ENCODE measurements at places on chromosomes 7 and 10. TPM values are rescaled to one million over a fixed set of nuclear protein-coding genes. Genes with fewer than 3 reads are reported as not detected.

GRCh38 chr7:42877862-42878261 is 34.0 kb downstream of the C7orf25 start:
- no peak overlapping the region for H3K4me3 ChIP-seq
- DNase-seq = no peak
- no peaks in the 10 kb centered on the region for H3K36me3 ChIP-seq

DNA sequence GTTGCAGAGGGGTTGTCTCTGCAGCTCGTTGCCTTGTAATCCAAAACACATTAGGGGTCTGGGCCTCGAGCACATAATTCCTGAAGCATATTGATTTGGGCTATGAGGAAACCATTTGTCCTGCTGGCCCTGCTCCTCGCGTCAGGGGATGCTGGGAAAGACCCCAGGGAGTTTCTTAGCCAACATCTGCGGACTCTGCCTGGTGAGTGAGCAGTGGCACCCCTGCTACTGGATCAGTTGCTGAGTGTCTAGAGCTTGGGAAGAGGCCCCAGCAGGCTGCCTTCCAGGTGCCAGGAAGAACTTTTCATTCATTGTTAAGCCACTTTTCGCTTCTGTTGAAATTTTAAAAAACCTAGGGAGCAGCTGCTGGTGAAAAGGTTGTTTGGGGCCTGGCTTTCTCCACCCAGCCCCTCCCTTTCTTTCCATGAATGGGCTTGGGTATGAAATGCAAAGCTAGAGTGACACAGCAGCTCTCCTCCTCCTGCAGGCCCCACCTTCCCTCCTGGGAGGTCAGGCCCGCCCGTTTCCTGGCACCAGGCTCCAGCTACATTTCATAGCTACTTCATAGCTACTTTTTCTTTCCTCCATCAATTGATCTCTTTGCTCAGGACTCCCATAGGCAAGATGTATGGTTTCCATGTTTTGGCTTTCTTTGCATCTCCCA is 26.8 kb downstream of the TACR2 start:
- H3K27me3 ChIP-seq = no peaks in the 10 kb centered on the region
- H3K27ac ChIP-seq = no peak overlapping the region
- H3K36me3 ChIP-seq = no peaks in the 10 kb centered on the region
- DNase-seq = no peak
- no peak overlapping the region for H3K4me3 ChIP-seq
- H3K4me1 ChIP-seq = no peaks in the 10 kb centered on the region

DNA sequence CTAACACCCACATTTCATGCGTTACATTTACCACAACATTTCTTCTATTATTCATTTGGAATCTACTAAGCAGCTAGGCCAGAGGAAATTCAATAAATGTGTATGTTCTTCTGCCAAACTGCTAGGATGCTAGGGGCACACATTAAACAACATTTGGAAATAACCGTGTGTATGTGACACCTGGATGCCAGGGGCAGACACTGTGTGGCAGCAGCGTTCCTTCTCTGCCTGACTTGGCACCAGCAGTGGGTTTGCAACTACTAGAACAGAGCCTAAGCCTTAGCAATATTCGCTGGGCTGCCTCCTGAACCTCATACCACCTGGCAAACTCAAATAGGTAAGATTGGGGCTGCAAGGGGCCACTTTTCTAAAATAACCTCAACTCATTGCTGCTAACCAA is 182.1 kb downstream of the CHCHD3 start:
- no peaks in the 10 kb centered on the region for H3K4me1 ChIP-seq
- no peaks in the 10 kb centered on the region for H3K36me3 ChIP-seq
- H3K4me3 ChIP-seq = no peak overlapping the region
- H3K27ac ChIP-seq = no peak overlapping the region
- H3K27me3 ChIP-seq = no peaks in the 10 kb centered on the region

GRCh38 chr7:454356-455109 is 65.1 kb downstream of the PDGFA start:
- peak; percentile 63 for DNase-seq
- no peak overlapping the region for H3K4me3 ChIP-seq
- no peak overlapping the region for H3K27ac ChIP-seq
- no peaks in the 10 kb centered on the region for H3K27me3 ChIP-seq
- H3K36me3 ChIP-seq = no peaks in the 10 kb centered on the region

DNA sequence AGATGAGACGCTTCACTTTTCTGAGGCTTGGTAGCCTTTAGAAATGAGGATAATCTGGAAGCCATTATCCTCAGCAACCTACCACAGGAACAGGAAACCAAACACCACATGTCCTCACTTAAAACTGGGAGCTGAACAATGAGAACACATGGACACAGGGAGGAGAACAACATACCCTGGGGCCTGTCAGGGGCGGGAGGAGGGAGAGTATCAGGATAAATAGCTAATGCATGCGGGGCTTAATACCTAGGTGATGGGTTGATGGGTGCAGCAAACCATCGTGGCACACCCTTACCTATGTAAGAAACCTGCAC is 48.9 kb downstream of the LRGUK start:
- H3K4me1 ChIP-seq = no peaks in the 10 kb centered on the region
- H3K36me3 ChIP-seq = no peaks in the 10 kb centered on the region
- no peak for DNase-seq
- H3K4me3 ChIP-seq = no peak overlapping the region
- H3K27ac ChIP-seq = no peak overlapping the region

GRCh38 chr10:81135851-81136250 is 598.1 kb downstream of the SH2D4B start:
- no peak overlapping the region for H3K27ac ChIP-seq
- H3K4me1 ChIP-seq = no peaks in the 10 kb centered on the region
- DNase-seq = no peak
- H3K27me3 ChIP-seq = no peaks in the 10 kb centered on the region

- no peaks in the 10 kb centered on the region for H3K36me3 ChIP-seq
- no peak for DNase-seq
- H3K4me3 ChIP-seq = no peak overlapping the region
- H3K4me1 ChIP-seq = no peaks in the 10 kb centered on the region
- H3K27me3 ChIP-seq = no peaks in the 10 kb centered on the region
- H3K27ac ChIP-seq = no peak overlapping the region
Measured at GRCh38 chr7:16668978-16669377, 23.0 kb downstream of the BZW2 start.

Gene HDAC9
- 1.5 TPM for polyA plus RNA-seq

Gene PCLO
- 5.1 TPM for polyA plus RNA-seq

DNA sequence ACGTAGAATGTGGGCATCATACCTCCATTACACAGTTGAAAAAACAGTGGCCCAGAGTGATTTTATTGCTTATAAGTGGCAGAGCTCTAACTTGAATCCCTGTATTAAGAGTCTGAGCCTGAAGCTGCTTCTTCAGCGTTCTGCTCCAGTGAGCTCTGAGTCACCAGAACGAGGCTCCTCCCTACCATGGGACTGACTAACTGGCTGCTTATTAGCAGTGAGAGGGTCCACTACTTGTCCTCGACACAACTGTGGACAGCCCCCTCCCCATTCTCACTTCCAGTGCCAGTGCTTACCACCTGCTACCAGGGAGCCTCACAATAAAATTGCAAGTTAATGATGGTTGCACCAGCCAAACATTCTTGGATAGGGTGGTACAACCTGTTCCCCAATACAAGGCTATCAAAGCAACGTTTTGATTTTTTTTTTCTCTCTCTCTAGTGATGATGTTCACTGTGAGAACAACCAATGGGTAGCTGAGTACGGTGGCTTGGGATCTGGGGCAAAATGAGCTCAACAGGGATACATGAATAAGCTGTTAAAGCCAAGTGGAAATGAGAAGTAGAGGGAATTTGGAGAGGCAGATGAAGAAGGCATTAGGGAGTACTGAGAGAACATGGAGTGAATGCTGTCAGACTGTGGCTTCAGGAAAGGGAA is 2.7 kb upstream of the NRG3 start:
- no peaks in the 10 kb centered on the region for H3K4me1 ChIP-seq
- no peak for DNase-seq
- no peaks in the 10 kb centered on the region for H3K36me3 ChIP-seq
- no peak overlapping the region for H3K4me3 ChIP-seq
- H3K27ac ChIP-seq = no peak overlapping the region

DNA sequence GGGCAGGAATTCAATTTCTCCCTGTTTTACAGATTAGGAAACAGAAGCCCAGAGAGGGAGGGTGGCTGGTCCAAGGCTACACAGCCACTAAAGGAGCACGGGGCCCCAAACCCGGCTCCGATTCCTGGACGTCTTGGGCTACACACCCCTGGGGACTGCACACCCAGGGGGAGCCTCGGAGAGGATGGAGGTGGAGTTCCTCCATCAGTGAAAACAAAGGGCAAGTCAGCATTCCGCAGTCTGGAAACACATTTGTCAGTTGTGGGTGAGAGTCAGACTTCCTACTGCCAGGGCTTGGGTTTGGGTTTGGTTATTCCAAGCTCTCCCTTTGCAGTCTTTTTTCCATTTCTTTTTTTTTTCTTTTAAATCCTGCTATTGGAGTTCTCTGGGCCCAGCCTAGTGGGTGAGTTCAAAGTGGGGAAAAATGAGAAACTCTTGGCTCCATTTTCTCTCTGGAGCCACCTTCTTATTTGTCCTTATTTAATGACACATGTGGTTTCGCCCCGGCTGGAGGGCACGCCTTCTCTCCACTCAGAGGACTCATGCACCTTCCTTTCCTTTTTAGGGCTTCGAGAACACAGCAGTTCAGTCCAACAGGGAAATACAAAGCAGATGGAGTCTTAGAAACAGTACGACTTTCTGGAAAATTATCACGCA is 59.9 kb upstream of the AQP1 start:
- no peaks in the 10 kb centered on the region for H3K27me3 ChIP-seq
- H3K36me3 ChIP-seq = no peaks in the 10 kb centered on the region
- H3K27ac ChIP-seq = no peak overlapping the region
- no peak overlapping the region for H3K4me3 ChIP-seq
- no peak for DNase-seq

GRCh38 chr7:128794020-128794419 is 2.3 kb downstream of the CCDC136 start:
- H3K27me3 ChIP-seq = no peaks in the 10 kb centered on the region
- H3K4me1 ChIP-seq = peaks cover 4% of the 10 kb centered on the region
- H3K27ac ChIP-seq = no peak overlapping the region
- no peaks in the 10 kb centered on the region for H3K36me3 ChIP-seq
- no peak overlapping the region for H3K4me3 ChIP-seq

Gene RAMP3
- 41.1 TPM for polyA plus RNA-seq

- H3K27ac ChIP-seq = no peak overlapping the region
- H3K27me3 ChIP-seq = no peaks in the 10 kb centered on the region
- no peak for DNase-seq
- no peaks in the 10 kb centered on the region for H3K36me3 ChIP-seq
- no peaks in the 10 kb centered on the region for H3K4me1 ChIP-seq
- no peak overlapping the region for H3K4me3 ChIP-seq
Measured at GRCh38 chr10:132383101-132383500, 13.9 kb upstream of the PWWP2B start.

Gene MBL2
- not detected for polyA plus RNA-seq

Gene PLAU
- 3.0 TPM for polyA plus RNA-seq

DNA sequence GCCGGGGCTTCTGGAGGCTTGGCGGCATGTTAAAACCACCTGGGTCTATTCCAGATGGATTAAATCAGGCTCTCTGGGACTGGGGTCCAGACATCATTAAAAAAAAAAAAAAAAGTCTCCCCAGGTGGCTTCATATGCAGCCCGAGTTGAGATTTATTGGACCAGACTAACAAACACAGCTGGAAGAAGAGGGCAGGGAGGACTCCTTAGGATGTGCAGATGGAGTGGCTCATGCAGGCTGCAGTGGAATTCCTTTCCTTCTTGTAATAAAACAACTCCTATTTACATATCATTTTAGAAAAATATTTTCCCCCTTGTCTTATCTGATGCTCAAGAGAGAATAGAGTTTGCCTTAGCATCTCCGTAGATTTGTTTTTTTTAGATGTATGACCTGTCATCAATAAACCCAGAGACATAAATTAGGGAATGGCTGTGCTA is 238.1 kb downstream of the CAMK1D start:
- no peak overlapping the region for H3K4me3 ChIP-seq
- H3K36me3 ChIP-seq = no peaks in the 10 kb centered on the region
- H3K4me1 ChIP-seq = no peaks in the 10 kb centered on the region

DNA sequence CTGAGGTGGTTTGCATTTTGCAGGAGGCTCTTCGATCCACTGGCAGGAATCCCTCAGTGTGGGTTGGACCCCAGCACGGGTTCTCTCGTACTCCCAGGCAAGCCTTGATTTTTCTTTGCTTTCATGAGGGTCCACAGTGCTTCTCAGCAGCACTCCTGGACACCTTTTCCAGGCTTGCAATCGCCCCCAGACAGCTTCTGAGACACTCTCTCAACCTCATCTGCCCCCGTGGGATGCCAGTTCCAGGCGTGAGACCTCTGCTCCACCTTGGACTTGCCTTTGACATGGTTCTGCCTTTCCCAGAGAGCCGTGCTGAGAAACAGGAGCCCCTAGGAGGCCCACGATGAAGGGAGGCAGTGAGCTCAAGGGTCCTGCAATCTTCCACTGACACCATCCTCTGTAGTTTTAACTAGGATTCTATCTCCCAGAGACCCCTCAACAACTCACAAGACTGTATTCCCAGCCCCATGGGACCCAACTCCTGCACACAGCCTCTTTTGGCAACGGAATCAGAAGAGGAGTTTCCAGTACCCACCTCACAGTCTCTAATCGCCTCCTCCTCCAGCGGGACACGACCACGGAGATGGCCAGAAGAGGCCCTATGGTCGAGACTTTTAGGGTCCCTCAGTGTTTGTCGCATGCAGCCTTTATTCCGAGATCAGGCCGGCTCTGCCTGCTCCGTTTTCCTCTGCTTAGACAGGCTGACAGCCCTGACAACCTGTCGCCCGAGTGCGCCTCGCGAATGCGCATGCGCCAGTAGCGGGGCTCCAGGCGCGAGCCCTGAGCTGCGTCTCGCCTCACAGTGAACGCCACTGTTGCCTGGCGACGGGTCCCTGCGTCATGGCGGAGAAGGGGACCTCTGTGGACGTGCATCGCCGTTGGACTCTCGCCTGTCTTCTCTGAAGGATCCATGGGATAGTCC is 26.0 kb upstream of the ZNF273 start:
- no peaks in the 10 kb centered on the region for H3K27me3 ChIP-seq
- no peak overlapping the region for H3K27ac ChIP-seq
- no peaks in the 10 kb centered on the region for H3K4me1 ChIP-seq
- H3K36me3 ChIP-seq = no peaks in the 10 kb centered on the region

GRCh38 chr7:39504963-39505362 is 61.2 kb upstream of the YAE1 start:
- H3K36me3 ChIP-seq = no peaks in the 10 kb centered on the region
- no peaks in the 10 kb centered on the region for H3K27me3 ChIP-seq
- DNase-seq = no peak
- no peak overlapping the region for H3K4me3 ChIP-seq

Gene SLC26A4
- 0.72 TPM for polyA plus RNA-seq

Gene GATA3
- polyA plus RNA-seq = 0.14 TPM

Gene AKR1B1
- 34.8 TPM for polyA plus RNA-seq

Gene WNT2
- 0.05 TPM for polyA plus RNA-seq

- no peaks in the 10 kb centered on the region for H3K36me3 ChIP-seq
- no peak for DNase-seq
- H3K27ac ChIP-seq = no peak overlapping the region
- no peaks in the 10 kb centered on the region for H3K27me3 ChIP-seq
Measured at GRCh38 chr7:53466371-53466770, 430.9 kb downstream of the POM121L12 start.

- no peaks in the 10 kb centered on the region for H3K4me1 ChIP-seq
- H3K4me3 ChIP-seq = no peak overlapping the region
Measured at GRCh38 chr7:151019130-151019447, 5.2 kb downstream of the ATG9B start.

Gene CFAP58
- 0.09 TPM for polyA plus RNA-seq

Gene ST8SIA6
- polyA plus RNA-seq = 0.08 TPM

All from pancreas (tissue), 10 donors.